ENCODE measurements at places on chromosomes 12 and 14.

GRCh38 chr14:60515511-60516289 lies 6.8 kb downstream of the SIX6 start:
- no peak for DNase-seq

GRCh38 chr12:105454688-105455087 lies 124.2 kb downstream of the C12orf75 start:
- no peak for DNase-seq

DNA sequence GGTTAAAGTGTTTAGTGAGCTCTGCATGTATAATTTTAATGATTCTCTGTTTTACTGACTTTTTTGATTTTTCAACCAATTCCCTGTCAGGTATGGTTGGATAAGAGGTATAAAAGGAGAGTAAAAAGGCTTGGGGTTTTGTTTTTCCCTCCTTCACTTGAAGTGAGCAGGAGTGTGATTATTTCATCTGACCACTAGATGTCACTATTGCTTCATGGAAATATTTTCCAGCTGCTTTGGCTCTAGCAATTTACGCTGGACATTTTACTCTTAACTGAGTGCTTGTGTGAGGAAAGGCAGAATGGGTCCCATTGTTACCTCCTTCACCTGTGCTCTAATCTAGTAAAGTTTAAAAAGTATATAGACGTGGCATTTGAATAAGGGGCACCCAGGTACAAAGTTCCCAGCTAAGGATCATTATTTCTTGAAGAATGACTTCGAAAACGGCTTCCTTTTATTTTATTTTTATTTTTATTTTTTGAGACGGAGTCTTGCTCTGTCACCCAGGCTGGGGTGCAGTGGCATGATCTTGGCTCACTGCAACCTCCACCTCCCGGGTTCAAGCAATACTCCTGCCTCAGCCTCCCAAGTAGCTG lies 66.5 kb downstream of the TBC1D30 start:
- no peak for DNase-seq

- no peak for DNase-seq
These were observed 102.6 kb upstream of the ESRRB start for GRCh38 chr14:76273346-76273745.

DNA sequence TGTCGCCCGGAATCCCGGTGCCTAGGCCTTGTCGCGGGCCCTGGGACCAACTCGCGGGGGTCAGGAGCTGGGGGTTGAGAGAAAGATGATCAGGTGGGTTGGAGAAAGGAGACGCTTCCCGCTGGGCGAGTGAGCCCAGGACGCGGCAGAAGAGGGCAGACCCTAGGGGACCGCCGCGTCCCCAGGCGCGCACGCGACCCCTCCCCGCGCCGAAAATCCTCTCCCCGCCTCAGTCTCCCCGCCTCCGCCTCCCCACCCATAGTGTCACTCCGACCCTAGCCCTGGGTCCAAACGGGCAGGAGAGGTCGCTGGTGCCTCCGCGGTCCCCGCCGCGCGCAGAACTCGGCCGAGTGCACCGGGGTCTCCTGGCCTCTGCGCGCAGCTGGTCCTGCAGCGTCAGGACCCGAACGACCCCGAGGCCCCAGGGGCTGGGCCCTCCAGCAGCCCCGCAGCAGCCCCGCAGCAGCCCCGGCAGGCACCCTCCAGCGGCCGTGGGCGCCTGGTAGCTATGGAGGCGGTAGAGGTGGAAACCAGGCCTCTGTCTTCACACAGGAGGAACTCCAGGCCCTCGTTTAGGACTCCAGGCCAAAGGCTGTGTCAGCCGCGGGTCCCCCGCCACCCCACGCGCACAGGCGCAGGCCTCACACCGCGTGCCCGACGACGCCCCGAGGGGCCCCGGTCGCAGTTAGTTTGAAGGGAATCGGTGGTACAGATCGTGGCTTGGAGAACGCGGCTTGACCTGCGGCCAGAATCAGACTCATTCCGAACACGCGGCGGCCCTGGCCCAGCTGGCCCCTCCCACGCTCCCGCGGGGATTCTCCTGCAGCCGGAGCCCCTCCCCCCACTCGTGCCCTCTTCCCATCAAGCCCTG lies 60.1 kb upstream of the EIF5 start:
- no peak for DNase-seq

- no peak for DNase-seq
These were observed 3.4 kb upstream of the RNASE8 start for GRCh38 chr14:21054123-21054767.

GRCh38 chr12:122946690-122947341 lies 19.4 kb downstream of the ABCB9 start:
- DNase-seq = no peak

DNA sequence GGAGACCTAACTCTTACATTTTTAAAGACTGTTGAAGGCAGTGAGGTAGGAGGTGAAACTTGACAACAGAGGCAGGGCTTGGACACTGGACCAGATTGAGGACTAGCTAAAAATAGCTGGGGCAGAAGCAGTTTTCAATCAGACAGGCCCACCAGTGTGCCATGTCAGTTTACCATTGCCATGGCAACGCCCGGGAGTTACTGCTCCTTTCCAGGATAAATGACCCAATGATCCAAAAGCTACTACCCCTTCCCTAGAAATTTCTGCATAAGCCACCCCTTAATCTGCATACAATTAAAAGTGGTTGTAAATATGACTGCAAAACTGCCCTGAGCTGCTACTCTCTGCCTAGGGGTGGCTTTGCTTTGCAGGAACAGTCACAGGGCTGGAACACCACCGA lies 53.2 kb upstream of the PKP2 start:
- no peak for DNase-seq

GRCh38 chr14:69354383-69355153 lies 43.5 kb downstream of the ERH start:
- DNase-seq = no peak

DNA sequence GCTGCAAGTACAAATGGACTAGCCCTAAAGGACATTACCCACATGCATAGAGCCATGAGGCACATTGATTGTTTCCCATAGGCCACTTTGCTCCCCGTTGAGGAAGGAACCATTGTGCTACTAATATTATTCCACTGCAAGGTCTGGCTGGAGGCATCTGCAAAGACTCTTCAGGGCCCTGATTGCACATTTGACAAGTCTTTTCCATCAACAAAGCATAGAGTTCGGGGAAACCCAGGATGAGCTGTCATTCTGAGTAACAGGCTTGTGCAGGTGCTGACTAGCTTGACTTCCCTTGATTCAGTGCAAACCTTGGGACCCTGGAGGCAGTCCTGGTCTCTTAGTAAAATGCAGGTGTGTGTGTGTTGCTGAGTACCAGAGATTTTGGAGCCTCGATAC lies 73.8 kb downstream of the SUSD6 start:
- DNase-seq = no peak

- no peak for DNase-seq
These were observed 89.5 kb downstream of the PELI2 start for GRCh38 chr14:56207626-56208292.

DNA sequence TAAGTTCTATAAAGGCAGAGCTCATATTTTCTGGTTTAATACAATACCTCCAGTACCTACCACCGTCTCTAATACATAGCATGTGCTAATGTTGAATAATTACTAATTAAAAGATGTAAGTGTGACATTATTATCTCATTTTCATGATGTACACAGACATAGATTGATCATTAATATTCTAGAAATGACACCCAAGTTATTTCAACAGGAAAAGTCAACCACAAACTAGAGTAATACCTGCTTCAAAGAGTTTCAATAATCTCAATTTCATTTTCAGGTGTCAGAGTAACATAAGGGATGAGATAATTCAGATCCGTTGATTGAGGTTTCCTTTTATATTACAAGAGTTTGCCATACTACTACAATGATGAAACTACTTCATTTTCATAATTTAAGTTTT lies 388.9 kb downstream of the SOX5 start:
- DNase-seq = no peak

Data from NCI-H2081 treated with DMSO at 0.1 percent for 48 hours (cell line).